IPS DF 6.9 (cell line): ENCODE measurements at places on chromosomes 2 and 18.

- no peak for DNase-seq
Measured at GRCh38 chr2:171763602-171764001, 76.3 kb downstream of the DYNC1I2 start.

DNA sequence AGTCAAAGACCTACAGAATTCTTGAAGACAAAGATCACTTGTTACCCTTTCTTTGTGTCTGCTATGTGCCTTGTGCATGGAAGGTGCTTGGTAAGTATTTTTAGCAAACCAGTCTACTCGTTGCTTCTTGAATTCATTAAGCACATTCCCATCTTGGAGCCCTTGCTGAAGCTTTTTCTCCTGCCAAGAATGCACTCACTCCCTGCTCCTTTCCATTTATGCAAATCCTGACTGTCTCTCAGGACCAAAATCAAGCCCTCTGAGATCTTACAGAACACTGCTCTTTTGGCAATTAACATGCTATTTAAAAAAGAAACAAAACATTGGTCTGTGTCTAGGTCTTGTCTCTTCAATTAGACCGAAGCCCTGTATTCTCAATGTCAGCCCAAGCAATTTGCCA is 75.8 kb downstream of the CLHC1 start:
- no peak for DNase-seq

- DNase-seq, result no peak
Measured at GRCh38 chr2:20609349-20609994, 41.4 kb downstream of the HS1BP3 start.

- no peak for DNase-seq
Measured at GRCh38 chr2:173415431-173416381, 61.0 kb downstream of the CDCA7 start.

GRCh38 chr2:109230941-109231420 is 102.0 kb downstream of the SH3RF3 start:
- DNase-seq, result no peak

- DNase-seq, result no peak
Measured at GRCh38 chr18:50909261-50909660, 30.3 kb downstream of the ME2 start.
